Activated T-cell treated with anti-CD3 and anti-CD28 coated beads for 1 hour (primary cell): ENCODE measurements at places on chromosomes 11 and 22.

- DNase-seq: no peak
Measured at GRCh38 chr11:26828288-26828687, 106.4 kb upstream of the SLC5A12 start.

DNA sequence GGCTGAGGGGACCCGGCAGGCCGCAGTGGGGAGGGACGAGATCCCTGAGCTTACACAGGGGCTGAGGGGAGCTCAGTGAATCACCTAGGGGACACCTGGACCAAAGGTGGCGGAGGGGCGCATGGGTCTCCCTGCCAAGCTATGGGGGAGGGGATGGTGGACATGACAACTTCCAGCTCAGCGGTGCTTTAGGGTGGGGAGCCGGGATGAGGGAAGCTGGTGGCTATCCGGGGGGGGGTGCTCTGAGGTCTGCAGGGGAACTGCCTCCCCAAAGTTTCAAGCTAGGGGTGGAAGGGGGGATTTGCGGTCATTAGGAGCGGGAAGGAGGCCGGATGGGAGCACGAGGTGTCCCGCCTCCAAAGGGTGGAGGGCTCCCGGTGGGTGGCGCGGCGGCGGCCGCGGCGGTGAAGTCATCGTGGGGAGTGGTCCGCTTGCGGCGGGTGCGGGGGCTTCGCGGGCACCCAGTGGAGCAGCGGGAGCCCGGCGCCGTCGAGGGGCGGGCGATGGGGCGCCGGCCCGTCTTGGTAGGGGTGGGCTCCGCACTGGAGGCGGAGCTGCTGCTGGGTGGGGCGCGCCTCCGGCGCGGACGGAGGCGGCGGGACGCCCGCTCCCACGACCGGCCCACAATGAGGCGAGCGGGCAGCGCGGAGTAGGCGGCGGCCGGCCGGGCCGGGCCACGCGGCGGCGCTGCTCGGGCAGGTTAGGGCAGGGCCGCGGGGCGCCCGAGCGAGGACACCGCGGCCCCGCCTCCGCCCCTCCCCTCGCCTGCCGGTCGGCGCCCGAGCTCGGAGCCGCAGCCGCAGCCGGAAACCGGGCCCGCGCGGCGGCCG is at the start of gene MICALL1:
Gene MICALL1, plus strand, starts transcription at position 764 of the 830 bp plus-strand sequence. CDS start 126 bp downstream, outside the sequence.
- peak; percentile 49 for DNase-seq

- DNase-seq: no peak
Measured at GRCh38 chr11:46119352-46120216, 1.7 kb downstream of the PHF21A start.

DNA sequence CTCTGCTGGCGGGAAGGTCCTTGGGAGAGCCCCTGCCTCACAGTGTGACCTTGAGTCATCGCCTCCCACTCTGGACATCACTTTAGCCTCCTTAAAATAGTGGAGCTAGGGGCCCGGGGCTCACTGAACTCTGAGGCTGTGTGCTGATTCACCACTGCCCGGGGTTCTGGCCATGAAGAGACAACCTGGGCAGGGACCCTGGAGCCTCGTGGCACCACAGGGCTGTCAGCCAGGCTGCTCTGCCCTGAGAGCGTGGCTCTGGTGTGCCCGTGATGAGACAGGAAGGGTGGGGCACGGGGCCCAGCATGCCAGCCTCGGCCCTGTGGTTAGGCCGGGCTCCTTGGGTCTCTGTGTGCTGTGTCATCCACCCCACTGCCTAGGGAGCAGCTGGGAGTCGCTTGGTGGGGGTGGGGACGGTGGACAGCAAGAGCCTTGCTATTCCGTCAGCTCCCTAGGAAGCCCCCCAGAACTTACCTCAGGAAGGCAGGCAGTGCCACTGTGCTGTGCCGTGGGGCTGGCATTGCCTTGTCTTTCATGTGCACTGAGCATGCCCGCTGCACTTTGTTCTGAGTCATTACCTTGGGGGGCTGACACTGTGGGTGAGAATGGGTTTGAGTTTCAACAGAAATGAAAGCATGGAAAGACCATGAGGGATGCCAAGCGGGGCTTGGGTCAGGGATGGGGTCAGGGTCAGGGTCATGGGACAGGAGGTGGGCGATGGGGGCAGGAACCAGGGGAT is 31.7 kb downstream of the TPCN2 start:
- peak; percentile 11 for DNase-seq

- no peak for DNase-seq
Measured at GRCh38 chr11:60265373-60266214, 14.9 kb upstream of the MS4A4A start.
